Stimulated activated CD4-positive, alpha-beta T cell treated with anti-CD3 and anti-CD28 coated beads, Interleukin-2, amount 100 ng/mL, for 48 hours (primary cell): ENCODE measurements at places on chromosomes 7 and 10.

DNA sequence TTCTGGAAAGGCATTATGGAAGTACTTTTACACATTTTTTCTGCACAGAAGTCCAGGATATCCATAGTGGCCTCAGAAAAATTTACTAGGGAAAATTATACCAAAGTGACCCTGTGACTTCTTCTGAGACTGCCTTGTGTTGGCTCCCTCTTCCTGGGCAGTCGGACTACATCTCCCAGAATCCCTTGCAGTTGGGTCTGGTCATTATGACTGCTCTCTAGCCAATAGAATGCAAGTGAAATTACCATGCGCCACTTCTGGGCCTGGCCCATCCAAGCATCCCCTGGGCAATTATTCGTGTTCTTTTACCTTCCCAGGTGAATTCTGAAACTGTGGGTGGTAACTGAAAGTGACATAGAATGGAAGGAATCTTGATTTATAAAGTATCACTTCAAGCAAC lies 430.9 kb downstream of the ACTR3B start:
- DNase-seq: no peak

DNA sequence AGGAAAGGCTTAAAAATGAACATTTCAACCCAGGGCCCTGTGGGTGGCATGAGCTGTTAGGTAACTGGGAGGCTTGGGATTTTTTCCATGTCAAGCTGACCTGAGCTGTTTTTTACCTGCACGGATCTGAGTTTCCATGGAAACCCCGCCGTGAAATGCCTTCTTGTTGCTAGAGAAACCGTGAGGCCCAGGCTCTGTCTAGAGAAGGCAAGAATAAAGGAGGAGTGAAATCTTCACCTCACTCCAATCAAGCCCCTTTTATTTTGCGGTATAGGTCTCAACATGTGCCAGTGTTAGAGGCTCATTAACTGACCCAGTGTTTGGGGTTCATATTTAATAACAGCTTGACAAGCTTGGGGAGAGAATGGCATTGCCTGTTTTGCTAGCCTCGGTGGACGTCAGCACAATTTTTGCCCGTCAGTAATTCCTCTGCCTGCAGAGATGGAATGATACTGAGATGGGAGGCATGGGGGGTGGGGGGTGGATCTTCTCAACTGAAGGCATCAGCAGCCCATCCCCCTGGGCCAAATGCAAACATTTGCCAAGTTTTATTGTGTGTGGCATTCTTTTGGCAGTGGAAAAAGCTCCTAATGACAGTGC lies 48.9 kb upstream of the PDCD4 start:
- DNase-seq: no peak

DNA sequence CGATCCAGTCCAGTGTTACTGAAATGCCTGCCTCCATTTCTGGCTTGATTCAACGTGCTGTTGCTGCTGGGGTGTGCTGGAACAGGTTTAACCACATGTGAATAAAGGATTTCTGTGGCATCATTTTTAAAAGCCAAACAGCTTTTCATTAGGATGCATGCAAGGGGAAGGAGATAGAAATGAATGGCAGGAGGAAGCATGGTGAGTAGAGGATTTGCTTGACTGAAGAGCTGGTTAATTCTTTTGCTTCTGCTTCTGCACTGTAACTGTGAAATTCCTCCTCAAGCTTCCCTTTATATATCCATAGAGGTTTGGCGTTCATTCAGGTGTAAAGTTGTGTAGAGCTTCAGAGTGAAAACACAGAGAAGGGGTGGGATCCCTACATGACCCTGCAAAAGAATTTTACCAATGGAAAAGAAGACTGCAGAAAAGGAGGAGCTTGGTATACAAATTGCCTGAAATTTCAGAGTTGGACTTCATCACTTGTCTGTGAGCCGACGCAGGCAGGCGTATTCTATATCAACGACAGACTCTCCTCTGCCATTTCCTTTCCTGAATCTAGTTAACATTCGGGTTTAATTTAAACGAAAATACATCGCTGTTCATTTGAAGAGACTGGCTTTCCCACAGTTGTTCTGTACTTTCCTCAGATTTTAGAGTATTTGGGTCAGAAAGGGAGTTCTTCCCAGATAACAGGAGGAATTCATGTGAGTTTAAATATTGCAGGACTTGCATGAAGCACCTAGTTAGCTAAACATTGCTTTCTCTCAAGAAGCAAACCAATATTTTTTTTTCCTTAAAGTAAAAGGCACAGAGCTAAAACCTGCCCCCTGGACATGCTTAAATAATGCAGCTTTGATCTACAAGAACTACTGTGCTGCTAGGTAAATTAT lies at the start of gene SOSTDC1:
Gene SOSTDC1, minus strand, starts transcription at position 270 of the 893 bp plus-strand sequence. Its CDS starts 70 bp downstream, at position 200.
- DNase-seq: no peak

- no peak for DNase-seq
Measured at GRCh38 chr10:34771106-34771505, 44.0 kb downstream of the PARD3 start.

GRCh38 chr10:115129752-115130151 lies 36.6 kb downstream of the ATRNL1 start:
- DNase-seq: no peak

- DNase-seq: peak; percentile 28
Measured at GRCh38 chr7:93036807-93037206, 81.0 kb downstream of the SAMD9 start.
